ENCODE measurements at places on chromosomes 3 and 15.

GRCh38 chr15:65412556-65412955 is 10.2 kb downstream of the IGDCC4 start:
- DNase-seq, result no peak

DNA sequence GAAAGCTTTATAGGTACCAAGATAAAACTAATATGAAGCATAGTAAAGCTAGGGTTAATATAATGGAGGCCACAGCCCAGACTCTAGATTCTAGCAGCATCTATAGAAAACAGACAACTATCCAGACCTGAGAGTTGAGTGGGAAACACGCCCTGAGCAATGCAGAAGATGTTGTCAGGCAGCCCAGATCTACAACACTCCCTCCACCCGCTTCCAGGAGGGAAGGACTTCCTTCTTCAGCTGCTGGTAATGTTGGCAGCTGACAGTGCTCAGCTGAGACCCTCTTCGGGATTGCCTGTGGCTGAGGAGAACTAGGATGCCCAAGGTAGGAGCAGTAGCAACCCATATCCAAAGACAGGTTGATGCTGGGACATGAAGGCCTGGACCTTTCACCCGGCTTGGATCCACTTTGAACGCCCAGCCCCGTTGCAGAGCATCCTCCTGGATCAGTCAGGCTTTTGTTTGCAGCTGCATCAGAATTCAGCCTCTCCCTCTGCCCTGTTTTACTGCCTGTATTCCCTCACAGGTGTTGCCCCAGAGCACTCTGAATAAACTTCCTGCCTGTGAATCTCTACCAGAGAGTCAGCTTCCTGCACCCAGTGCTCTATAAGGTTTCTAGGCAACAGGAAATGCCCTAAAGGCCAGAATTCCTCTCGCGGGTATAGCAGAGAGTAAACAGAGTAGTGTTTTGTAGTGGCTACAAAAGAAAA is 174.7 kb upstream of the IL12A start:
- no peak for DNase-seq

DNA sequence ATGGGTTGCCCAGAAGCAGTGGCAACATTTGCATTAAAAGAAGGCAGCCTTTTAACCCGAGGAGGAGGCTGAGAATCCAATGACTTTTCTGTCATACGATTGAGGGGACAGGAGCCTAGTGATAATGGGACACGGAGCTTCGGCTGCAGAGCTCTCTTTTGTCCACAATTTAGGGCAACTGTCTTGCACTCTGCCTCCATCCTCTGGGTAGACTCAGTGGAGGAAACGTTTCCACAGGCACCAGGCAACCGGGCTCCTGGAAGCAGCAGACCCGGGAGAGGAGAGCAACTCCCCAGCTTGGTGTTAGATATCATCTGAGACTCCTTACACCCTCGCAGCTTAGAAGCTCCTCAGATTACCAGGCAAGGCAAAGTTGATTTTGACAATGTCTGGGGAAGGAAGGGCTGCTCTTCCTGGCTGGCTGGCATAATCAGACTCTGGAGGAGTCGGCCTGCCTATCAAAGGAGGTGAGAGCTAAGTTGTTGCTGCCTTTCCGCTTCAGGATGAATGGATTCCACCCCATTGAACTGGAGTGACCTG is 43.5 kb upstream of the RNU6-1 start:
- no peak for DNase-seq

DNA sequence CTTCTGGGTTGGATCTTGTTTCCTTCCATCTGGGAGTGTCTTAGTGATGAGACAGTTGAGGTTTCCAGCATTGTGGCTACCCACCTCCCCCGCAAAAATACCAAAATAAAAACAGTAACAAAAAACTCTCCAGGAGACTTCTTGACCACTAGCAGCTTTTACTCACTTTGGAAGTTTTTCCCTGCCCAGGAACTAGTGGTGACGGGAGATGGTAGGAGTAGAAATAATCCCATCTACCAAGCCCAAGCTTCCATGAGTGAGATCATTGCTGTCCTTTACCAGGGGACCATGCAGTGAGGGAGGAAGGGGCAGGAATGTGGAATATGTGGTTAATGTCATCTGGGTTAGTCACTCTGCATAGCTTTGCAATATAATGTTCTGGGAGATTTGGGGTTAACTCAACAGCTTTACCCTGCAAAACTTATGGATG is 187.7 kb downstream of the ITPR1 start:
- DNase-seq, result no peak

- DNase-seq, result no peak
Observed at GRCh38 chr3:59464187-59464586, 414.4 kb upstream of the CFAP20DC start.

- DNase-seq, result no peak
Observed at GRCh38 chr15:69668963-69669362, 216.3 kb downstream of the RPLP1 start.

- no peak for DNase-seq
Observed at GRCh38 chr3:194306771-194307640, 44.1 kb downstream of the CPN2 start.

GRCh38 chr3:34889641-34890040 is 749.7 kb upstream of the ARPP21 start:
- no peak for DNase-seq

- no peak for DNase-seq
Observed at GRCh38 chr3:25489858-25490593, 62.0 kb downstream of the RARB start.

- DNase-seq, result no peak
Observed at GRCh38 chr3:57147071-57147470, 18.1 kb downstream of the IL17RD start.

Data from skin of body (tissue), 3 donors.